Stimulated activated CD8-positive, alpha-beta memory T cell treated with anti-CD3 and anti-CD28 coated beads, Interleukin-12 subunit alpha, Interleukin-12 subunit beta, amount 100 ng/mL, for 1 hour (primary cell): ENCODE measurements at places on chromosomes 3 and 15.

- no peak for DNase-seq
These were observed 225.6 kb upstream of the TBC1D5 start for GRCh38 chr3:17967953-17968607.

DNA sequence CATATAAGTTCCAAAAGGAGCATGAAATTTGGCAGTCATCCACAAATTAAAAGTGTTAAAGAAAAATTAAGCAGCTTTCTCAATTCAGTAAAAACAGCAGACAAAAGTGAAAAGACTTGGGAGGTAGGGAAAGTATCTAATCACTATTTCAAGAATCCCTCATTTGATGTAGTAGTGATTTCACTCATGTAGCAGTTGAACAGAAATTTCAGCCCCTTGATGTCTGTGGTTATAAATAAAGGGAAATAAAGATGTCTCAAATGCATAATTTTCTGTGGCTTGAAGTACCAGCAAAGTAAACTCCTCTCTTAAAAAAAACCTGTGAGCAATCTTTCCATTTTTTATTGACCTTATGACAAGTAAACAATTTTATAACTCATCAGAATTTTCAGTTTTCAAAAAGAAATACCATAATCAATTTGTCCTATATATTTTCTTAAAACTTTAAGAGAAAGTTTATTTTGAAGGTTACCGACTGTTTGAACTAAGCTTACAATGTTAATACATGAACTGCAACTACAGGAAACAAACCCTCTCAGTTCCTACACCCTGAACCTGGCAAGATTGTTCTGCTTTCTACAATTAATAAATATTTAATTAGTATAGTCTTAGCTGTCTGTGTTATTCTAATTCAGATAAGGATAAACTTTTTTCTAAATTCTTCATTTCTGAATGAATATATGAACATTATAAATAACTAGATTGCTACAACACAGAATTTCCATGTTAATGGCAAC, 94.2 kb downstream of the CBLB start:
- DNase-seq = no peak

DNA sequence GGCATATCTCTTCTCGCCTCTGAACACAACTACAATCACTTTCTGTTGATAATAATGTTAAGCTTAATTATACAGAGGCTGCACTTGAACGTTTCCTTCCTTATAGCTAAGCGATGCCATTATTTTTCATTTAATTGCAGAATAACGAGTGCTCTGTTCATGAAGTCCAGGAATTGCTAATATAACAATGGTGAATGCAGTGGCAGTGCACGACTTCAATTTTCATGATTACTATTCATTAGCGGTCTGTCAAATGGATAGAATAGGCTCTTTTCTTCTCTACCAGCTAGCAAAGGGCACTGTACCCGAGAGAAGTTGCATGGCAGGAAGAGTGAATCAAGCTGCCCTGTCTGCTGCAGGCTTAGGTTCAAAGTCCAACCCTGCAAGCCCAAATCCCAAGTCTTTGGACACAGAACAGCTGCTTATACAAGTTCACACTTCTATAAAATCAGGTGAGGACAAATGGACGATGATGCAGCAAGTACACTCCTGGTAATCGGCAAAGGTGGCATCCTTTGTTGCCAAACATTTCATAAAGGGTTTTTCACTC, 75.6 kb downstream of the PDZRN3 start:
- no peak for DNase-seq

DNA sequence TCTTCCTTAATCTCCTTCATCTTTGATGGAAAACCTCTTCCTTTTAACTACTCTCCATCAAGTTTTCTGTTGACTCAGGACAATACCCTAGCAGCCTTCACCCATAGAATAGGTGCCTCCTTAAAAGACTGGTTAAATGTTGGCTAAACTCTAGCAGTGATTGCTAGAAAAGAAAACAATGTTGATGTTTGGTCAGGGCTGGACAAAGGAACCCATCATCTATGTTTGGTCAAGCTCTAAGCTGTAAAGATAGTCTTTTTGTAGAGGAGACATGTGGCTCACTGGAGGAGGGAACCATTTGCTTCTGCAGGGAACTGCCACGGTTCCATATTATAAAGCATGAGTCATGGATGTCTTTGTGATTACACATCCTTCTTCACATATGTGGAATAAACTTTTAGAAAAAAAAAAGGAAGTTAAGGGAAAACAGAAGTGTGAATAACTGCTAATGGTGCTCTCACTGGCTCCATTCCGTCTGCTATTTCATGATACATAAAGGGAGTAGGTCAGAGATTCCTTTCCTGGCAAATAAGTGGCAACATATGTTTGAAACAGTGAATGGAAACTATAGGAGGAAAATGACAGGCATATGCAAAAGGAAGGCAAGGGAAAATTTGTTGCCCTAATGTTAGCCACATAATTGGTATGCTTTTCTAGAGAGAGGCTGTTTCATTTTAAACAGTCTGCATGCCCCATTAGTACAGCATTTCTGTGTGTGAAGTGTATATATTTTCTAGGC, 78.2 kb downstream of the CMSS1 start:
- no peak for DNase-seq

GRCh38 chr15:56968821-56969220, 50.4 kb downstream of the TCF12 start:
- no peak for DNase-seq

- no peak for DNase-seq
These were observed 16.2 kb downstream of the GALNT15 start for GRCh38 chr3:16190704-16191103.

DNA sequence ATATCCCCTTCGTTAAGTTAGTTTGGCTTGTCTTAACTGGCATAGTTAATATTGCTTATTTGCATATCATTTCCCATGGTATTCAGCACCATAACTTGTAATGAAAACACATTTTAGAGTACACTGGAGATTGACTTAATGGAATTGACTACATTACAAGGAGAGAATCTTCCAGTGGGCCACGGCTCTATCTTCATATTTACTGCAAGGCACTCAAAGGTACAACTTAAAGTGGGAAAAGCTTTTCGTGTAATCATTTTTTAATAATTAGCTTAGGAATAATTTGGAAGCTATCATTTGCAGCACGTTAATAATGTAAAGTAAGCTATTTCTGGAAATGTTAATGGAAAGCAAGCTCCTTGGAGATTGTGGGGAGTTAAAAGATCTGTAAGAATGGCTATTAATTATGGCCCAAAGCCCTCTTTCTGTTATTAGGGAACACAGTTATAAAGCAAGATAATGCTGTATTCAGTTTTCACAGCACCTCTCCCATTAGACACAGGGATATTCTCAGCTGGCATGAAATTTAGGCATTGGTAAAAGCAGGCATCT, 551.5 kb upstream of the RGMA start:
- no peak for DNase-seq

GRCh38 chr3:45994419-45995235, 997 bp downstream of the FYCO1 start:
- peak; percentile 28 for DNase-seq

GRCh38 chr3:133169331-133170068, 131.3 kb downstream of the TMEM108 start:
- DNase-seq = no peak
